ENCODE measurements at places on chromosomes 13 and 19.

DNA sequence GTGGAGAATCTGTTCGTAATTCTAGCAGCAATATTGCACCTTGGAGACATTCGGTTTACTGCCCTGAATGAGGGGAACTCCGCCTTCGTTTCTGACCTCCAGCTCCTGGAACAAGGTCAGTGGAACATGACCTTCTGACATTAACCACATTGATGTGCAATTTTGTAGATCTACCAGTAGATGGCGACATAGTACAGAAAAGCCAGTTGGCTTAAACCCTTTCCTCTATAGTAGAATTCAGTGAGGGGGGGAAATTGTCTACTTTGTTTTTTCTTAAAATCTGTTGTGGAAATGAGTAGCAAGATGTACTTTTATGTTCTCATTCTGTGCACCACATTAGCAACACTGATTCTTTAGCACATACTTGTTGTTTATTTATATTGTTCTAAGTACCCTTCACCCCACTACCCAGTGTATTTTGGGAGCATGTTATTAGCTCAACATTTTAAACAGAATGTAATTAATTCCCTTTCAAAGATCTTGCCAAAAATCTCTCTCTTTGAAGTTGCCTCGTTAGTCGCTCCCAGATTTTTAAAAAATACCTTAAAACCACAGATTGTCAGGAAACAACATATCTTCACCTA is 332.2 kb downstream of the MYO16 start:
- no peak for DNase-seq

DNA sequence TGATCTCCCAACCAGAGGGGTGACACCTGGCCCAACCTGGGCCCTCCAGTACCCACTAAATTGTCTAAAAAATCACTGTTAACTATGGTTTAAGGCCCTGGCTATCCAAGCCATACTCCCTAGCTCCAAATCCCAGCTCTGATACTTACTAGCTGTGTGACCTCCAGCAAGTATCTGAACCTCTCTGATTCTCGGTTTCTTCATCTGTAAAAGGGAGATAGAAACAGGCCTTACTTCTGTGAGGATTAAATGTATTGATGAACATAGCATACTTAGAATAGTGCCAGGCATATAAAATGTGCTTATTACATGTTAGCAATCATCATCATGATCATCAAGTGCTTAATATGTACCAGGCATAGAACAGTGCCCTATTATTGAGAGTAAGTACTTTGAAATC is 4.7 kb downstream of the LRFN1 start:
- DNase-seq = no peak

GRCh38 chr13:20901668-20902437 is 693 bp downstream of the XPO4 start:
- DNase-seq = no peak

DNA sequence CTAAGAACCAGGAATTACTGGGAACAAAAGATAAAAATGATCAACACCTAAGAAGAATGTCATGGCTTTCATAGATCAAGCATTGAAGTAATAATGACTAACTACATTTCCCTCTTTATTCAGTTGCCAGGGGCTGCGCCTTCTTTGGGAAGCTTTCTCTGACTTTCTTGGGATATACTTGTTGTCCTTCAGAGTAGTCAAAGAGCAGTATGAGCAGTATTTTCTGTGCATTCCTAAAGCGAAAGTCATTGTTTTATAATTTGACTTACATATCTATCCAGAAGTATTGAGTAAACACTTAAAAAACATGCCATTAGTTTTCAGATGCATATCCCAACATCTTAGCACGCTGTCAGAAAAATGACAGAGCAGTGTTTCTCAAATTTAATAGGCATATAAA is 2412.4 kb downstream of the PCDH9 start:
- no peak for DNase-seq

- no peak for DNase-seq
Measured at GRCh38 chr13:100811928-100812327, 137.3 kb upstream of the TMTC4 start.

- no peak for DNase-seq
Measured at GRCh38 chr19:50158577-50158976, 4.5 kb downstream of the IZUMO2 start.

DNA sequence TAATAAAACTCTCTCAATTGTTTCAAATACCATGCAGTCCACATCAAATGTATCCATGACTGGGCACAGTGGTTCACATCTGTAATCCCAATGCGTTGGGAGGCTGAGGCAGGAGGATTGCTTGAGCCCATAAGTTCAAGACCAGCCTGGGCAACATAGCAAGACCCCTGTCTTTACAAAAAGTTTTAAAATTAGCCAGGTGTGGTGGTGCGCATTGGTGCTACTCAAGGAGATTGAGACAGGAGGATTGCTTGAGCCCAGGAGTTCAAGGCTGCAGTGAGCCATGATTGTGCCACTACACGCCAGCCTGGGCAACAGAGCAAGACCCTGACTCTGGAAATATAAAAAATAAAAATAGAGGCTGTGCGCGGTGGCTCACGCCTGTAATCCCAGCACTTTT is 5.0 kb downstream of the CLIP3 start:
- no peak for DNase-seq

DNA sequence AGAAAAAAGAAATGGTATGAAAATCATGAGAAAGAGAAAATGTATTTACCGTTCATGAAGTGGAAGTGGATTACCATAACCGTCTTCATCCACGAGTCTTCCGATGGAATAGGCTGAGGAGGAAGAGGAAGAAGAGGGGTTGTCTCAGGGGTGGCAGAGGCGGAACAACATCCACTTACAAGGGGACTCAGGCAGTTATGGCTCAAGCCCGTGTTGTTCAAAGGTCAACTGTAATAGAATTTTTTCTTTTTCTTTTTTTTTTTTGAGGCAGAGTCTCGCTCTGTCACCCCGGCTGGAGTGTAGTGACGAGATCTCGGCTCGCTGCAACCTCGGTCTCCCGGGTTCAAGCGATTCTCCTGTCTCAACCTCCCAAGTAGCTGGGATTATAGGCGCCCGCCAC is 16.9 kb upstream of the ADGRL1 start:
- DNase-seq = no peak

DNA sequence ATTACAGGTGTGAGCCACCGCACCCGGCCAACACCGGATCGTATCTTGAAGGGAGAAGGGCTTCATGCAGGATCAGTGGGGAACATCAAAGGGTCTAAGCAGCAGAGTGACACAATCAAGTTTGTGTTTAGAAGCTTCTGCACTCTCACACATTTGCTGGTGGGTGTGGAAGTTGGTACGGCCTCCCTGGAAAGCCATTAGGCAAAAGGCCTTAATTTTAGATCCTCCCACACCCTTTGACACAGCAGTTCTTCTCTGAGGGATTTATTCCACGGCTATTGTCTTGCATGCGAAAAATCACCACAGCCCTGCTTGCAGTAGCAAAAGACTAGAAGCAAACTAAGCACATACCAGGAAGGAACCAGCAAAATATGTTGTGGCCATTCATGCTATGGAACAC is 18.3 kb upstream of the SLC1A5 start:
- no peak for DNase-seq

GRCh38 chr13:50509771-50510441 is 333.6 kb downstream of the DLEU7 start:
- no peak for DNase-seq

GRCh38 chr19:1291761-1292418 is 6.2 kb downstream of the EFNA2 start:
- DNase-seq = no peak

Data from breast epithelium (tissue), 4 donors.